Activated naive CD4-positive, alpha-beta T cell treated with anti-CD3 and anti-CD28 coated beads for 36 hours (primary cell): ENCODE measurements at places on chromosomes 3 and 15. TPM values are rescaled to one million over a fixed set of nuclear protein-coding genes. Genes with fewer than 3 reads are reported as not detected.

GRCh38 chr3:117133066-117133465 lies 423.5 kb downstream of the TUSC7 start:
- H3K36me3 ChIP-seq, result no peaks in the 10 kb centered on the region
- no peak overlapping the region for H3K27ac ChIP-seq

- peaks cover 21% of the 10 kb centered on the region for H3K4me1 ChIP-seq
- no peaks in the 10 kb centered on the region for H3K27me3 ChIP-seq
- DNase-seq, result peak; percentile 74
- H3K27ac ChIP-seq, result peak overlapping the region; percentile 46
- peaks cover 30% of the 10 kb centered on the region for H3K36me3 ChIP-seq
Measured at GRCh38 chr3:113606539-113607218, 74.3 kb downstream of the SIDT1 start.

- no peaks in the 10 kb centered on the region for H3K36me3 ChIP-seq
- H3K27ac ChIP-seq, result no peak overlapping the region
- no peak for DNase-seq
- H3K27me3 ChIP-seq, result no peaks in the 10 kb centered on the region
- no peaks in the 10 kb centered on the region for H3K4me1 ChIP-seq
- H3K4me3 ChIP-seq, result no peak overlapping the region
Measured at GRCh38 chr15:25534293-25534692, 95.5 kb upstream of the UBE3A start.

DNA sequence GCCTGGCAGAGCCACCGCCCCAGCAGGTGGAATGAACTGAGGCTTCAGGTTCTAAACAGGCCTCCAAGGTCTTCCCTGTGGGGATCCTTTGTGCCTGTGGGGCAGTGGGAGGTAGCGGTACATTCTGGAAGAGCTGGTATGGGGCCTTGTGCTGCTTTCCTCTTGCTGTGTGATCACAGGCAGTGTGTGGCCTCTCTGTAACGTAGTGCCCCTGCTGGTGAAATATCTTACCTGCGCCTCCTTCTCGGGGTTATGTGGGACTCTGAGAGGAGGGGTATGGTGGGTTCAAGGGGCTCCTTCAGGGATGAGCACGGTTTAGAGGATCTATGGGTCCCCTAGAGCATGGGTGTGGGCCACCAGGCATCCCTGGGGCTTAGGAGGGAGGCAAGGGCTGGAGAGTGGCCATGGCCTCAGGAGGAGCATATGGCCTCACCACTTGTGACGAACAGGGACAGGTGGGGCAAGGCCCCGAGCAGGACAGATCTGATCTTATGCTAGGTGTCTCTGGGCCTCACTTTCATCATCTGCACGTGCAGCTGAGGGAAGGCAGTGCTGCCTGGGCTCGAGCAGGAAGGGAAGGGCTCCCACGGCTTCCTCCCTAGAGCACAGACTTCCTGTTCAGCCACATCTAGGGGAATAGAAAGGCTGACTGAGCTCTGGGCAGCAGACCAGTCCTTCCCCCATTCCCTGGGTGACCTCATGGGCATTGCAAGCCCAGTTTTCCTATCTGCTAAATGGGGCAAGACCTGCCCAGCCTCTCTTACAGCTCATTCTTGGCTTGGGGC lies 1.9 kb upstream of the ALS2CL start:
- peak; percentile 73 for DNase-seq
- H3K36me3 ChIP-seq, result no peaks in the 10 kb centered on the region
- peaks cover 58% of the 10 kb centered on the region for H3K4me1 ChIP-seq
- H3K27me3 ChIP-seq, result no peaks in the 10 kb centered on the region
- peak overlapping the region; percentile 89 for H3K27ac ChIP-seq

- no peak overlapping the region for H3K4me3 ChIP-seq
- H3K27me3 ChIP-seq, result no peaks in the 10 kb centered on the region
- H3K36me3 ChIP-seq, result no peaks in the 10 kb centered on the region
- H3K27ac ChIP-seq, result no peak overlapping the region
- DNase-seq, result no peak
Measured at GRCh38 chr3:105598042-105598796, 231.5 kb downstream of the ALCAM start.

DNA sequence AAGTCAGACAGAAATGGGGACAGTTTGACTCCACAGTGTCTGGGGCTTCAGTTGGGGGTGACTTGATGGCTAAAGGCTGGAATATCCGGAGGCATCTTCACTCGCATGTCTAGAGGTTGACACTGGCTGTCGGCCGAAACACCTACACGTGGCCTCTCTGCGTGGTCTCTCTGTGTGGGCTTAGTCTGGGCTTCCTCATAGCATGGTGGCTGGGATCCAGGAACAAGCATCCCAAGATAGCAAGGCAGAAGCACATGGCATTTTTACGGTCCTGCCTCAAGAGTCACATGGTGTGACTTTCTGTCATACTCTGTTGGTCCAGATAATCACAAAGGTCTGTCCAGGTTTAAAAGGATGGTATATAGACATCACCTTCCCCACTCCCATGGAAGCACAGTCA lies 34.5 kb downstream of the MAGI1 start:
- no peak overlapping the region for H3K4me3 ChIP-seq
- H3K27me3 ChIP-seq, result peaks cover 16% of the 10 kb centered on the region
- H3K4me1 ChIP-seq, result no peaks in the 10 kb centered on the region
- H3K36me3 ChIP-seq, result no peaks in the 10 kb centered on the region

GRCh38 chr3:149964291-149964690 lies 6.4 kb downstream of the PFN2 start:
- peaks cover 3% of the 10 kb centered on the region for H3K27me3 ChIP-seq
- H3K36me3 ChIP-seq, result peaks cover 3% of the 10 kb centered on the region
- H3K4me1 ChIP-seq, result peaks cover 2% of the 10 kb centered on the region
- no peak overlapping the region for H3K4me3 ChIP-seq

DNA sequence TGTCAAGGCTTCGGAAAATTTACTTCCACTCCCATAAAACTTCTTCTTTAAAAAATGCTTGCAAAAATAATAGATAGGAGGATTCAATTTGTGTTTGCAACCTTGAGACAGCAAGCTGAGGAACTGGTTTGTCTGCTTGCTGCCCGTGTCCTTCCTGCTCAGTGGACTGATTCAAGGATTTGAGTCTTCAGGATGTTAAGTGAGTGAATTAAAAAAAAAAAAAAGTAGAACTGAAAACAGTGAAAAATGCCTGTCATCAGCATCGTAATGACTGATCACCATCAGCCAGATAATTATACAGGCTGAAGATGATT lies 453.7 kb downstream of the FGF12 start:
- H3K27ac ChIP-seq, result no peak overlapping the region
- H3K27me3 ChIP-seq, result no peaks in the 10 kb centered on the region
- H3K36me3 ChIP-seq, result no peaks in the 10 kb centered on the region
- no peak overlapping the region for H3K4me3 ChIP-seq
- DNase-seq, result no peak

DNA sequence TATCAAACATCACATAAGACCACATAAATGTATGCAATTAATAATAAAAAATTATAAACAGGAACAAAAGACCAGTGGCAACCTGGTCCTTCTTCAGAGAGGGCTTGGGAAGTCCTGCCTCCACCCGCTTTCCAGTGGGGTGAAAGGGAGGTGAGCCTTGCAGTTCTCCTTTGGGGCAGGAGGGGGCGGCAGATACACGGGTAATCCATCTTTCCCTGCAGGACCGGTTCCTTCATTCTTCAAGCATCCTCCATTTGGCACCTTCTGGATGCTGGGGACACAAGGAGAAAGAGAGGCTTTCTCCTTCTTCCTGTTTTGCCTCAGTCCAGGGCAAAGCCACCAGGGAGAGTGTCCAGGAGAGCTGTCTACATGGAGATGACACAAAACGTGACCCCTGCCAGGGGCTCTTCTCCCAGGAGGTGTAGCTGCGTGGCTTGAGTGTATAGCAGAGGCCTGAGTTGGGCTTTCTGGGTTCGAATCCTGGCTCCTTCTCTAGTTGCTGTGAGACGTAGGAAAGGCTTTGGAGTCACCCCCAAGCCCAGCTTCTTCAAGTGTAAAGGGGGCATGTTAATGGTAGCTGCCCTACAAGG lies 23.2 kb downstream of the RPLP1 start:
- H3K4me1 ChIP-seq, result no peaks in the 10 kb centered on the region
- no peak overlapping the region for H3K4me3 ChIP-seq
- DNase-seq, result peak; percentile 82
- H3K27ac ChIP-seq, result no peak overlapping the region
- H3K36me3 ChIP-seq, result peaks cover 1% of the 10 kb centered on the region
- no peaks in the 10 kb centered on the region for H3K27me3 ChIP-seq

GRCh38 chr3:13827699-13828098 lies 52.2 kb downstream of the WNT7A start:
- H3K4me3 ChIP-seq, result no peak overlapping the region
- no peaks in the 10 kb centered on the region for H3K36me3 ChIP-seq
- peaks cover 2% of the 10 kb centered on the region for H3K4me1 ChIP-seq
- H3K27ac ChIP-seq, result no peak overlapping the region

BSN gene
- total RNA-seq, result 0.12 TPM

MEIS2 gene
- total RNA-seq, result not detected

SPATA12 gene
- total RNA-seq, result not detected

CACNA2D2 gene
- 0.95 TPM for total RNA-seq

FBXO40 gene
- not detected for total RNA-seq

CHCHD6 gene
- 17.2 TPM for total RNA-seq

GOLGA6L4 gene
- total RNA-seq, result 0.76 TPM

ITIH3 gene
- total RNA-seq, result not detected
